Left ventricle myocardium inferior (tissue), 1 donor: ENCODE measurements at places on chromosomes 1 and 21. TPM values are rescaled to one million over a fixed set of nuclear protein-coding genes. Genes with fewer than 3 reads are reported as not detected.

The AUNIP gene
- not detected for total RNA-seq

The CNTN2 gene
- total RNA-seq = 0.58 TPM

The KRTAP12-2 gene
- total RNA-seq = not detected

The LIN28A gene
- not detected for total RNA-seq

The C1orf94 gene
- total RNA-seq = not detected

The RPTN gene
- not detected for total RNA-seq

DNA sequence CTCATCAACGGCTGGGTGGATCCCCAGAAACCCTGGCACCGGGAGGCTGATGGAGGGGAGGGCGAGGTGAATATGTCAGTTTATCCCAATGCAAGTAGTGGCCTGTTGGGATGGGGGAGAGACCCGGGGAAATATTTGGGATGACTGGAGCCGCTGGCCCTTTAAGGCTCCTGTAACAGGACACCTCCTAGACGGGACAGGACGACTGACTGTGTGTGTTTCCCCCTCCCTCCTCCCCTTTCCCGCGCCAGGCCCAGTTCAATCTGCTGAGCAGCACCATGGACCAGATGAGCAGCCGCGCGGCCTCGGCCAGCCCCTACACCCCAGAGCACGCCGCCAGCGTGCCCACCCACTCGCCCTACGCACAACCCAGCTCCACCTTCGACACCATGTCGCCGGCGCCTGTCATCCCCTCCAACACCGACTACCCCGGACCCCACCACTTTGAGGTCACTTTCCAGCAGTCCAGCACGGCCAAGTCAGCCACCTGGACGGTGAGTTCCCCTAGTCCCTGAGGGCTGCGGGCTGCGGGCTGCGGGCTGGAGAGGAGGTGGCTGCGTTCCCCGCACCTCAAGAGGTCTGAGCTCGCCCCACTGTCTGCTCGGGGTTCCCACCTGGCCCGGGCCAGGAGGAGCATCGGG is 44.8 kb upstream of the CCDC27 start:
- DNase-seq = no peak
- peaks cover 99% of the 10 kb centered on the region for H3K27me3 ChIP-seq
- H3K27ac ChIP-seq = no peak overlapping the region
- no peak overlapping the region for H3K4me3 ChIP-seq
- no peaks in the 10 kb centered on the region for H3K36me3 ChIP-seq
- peaks cover 9% of the 10 kb centered on the region for H3K4me1 ChIP-seq

GRCh38 chr1:229784834-229785233 is 158.8 kb downstream of the URB2 start:
- DNase-seq = no peak
- H3K27me3 ChIP-seq = peaks cover 7% of the 10 kb centered on the region
- H3K36me3 ChIP-seq = no peaks in the 10 kb centered on the region

DNA sequence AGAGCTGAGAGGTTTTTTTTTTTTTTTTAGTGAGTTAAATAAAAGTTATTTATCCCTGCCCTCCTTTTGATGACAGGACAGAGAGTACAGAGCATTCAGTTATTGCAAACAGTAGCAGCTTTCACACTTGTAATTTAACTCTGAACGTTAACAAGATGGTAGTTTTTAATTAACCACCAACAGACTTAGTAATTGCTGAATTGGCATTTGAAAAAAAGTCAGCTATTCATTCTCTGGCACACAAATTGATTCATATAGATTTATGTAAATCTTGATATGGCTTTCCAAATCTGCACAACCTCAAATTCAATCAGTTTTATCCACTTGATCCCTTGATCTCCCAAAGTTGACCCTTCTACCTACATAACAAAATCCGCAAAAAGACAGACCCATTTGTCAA is 918 bp downstream of the LEMD1 start:
- no peaks in the 10 kb centered on the region for H3K36me3 ChIP-seq
- no peak overlapping the region for H3K4me3 ChIP-seq
- no peak for DNase-seq
- no peaks in the 10 kb centered on the region for H3K27me3 ChIP-seq

GRCh38 chr1:116119876-116120275 is 8.7 kb downstream of the MAB21L3 start:
- H3K4me3 ChIP-seq = no peak overlapping the region
- H3K27me3 ChIP-seq = peaks cover 7% of the 10 kb centered on the region
- peaks cover 5% of the 10 kb centered on the region for H3K4me1 ChIP-seq

GRCh38 chr1:89884718-89885596 is 64.1 kb downstream of the LRRC8D start:
- H3K27ac ChIP-seq = no peak overlapping the region
- no peaks in the 10 kb centered on the region for H3K27me3 ChIP-seq
- H3K4me1 ChIP-seq = peaks cover 18% of the 10 kb centered on the region
- no peak overlapping the region for H3K4me3 ChIP-seq

DNA sequence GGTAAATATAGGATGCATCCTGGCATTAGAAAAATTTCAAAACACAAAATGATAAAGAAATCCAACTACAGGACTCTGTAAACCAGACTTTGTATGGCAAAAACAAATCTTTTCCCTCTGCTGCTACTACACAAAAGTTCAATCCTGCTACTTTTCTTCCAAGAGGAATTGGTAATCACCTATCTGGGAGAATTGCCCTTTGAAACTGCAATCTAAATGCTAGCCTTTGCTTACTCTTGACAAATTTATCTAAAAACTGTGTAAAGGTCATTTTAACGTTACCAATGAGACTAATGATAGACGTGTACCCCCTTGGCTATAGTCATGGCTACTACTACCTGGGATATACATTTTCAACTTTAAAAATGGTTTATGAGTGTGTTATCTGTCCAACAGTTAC is 837.9 kb upstream of the CXADR start:
- H3K27ac ChIP-seq = no peak overlapping the region
- H3K27me3 ChIP-seq = no peaks in the 10 kb centered on the region
- no peaks in the 10 kb centered on the region for H3K36me3 ChIP-seq
- DNase-seq = no peak

DNA sequence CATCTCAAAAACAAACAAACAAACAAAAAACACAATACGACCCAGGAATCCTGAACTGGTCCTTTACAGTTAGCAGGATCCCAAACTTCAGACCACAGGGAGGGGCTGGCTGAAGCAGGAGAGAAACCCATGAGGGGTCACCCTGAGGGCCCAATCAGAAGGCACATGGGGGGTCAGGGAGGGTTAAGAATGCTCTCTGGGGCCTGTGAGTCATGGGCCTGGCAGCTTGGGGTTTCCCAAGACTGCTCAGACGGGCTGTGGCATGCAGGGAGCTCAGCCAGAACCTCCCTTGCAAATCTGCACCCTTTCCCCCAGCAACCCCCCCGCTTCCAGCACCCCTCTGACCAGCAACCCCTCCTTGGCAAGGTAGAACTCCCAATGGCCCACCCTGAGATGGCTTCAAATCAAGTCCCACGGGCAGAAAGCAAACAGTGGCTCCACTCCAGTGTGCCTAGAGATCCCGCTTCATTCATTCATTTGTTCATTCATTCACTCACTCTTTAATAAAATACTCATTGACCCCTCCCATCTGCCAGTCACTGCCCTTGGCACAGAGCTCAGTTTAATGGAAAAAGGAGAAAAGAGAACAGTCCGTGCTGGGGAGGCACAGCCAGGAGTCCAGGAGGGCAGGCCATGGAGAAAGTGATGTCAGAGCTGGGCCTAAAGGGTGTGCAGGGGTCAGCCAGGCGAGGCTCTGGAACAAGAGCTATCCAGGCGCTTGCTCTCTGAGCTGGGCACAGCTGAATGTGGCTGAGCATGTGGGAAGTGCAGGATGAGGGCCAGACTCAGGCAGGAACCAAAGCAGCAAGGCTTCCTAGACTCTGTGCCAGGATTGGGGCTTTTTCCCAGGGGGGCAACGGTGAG is 8.2 kb downstream of the UQCRHL start:
- H3K27ac ChIP-seq = no peak overlapping the region
- no peak overlapping the region for H3K4me3 ChIP-seq
- peak; percentile 23 for DNase-seq
- H3K4me1 ChIP-seq = peaks cover 27% of the 10 kb centered on the region
- H3K27me3 ChIP-seq = no peaks in the 10 kb centered on the region
- H3K36me3 ChIP-seq = no peaks in the 10 kb centered on the region

DNA sequence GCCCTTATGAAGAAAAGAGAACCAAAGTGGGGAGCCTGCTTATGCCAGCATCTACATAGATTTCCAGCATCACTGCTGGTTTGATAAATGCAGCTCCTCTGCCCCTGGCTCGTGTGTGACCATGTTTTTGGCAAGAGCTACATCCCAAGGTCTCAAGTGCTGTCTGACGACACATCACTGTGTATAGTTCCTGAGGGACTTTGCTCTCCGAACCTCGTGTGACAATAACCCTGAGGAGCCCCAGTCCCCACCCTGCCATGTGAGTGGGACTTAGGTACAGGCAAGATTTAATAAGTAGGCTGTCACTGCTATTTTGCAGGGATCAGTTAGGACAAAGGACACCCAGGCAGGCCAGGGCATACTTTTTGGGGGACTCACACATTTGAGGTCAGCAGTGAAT is 28.8 kb upstream of the RERE start:
- DNase-seq = no peak
- no peaks in the 10 kb centered on the region for H3K27me3 ChIP-seq
- H3K4me1 ChIP-seq = peaks cover 32% of the 10 kb centered on the region

GRCh38 chr1:116853680-116854402 is 55.9 kb upstream of the PTGFRN start:
- no peak overlapping the region for H3K4me3 ChIP-seq
- peaks cover 19% of the 10 kb centered on the region for H3K4me1 ChIP-seq
- no peaks in the 10 kb centered on the region for H3K36me3 ChIP-seq
- H3K27ac ChIP-seq = no peak overlapping the region

DNA sequence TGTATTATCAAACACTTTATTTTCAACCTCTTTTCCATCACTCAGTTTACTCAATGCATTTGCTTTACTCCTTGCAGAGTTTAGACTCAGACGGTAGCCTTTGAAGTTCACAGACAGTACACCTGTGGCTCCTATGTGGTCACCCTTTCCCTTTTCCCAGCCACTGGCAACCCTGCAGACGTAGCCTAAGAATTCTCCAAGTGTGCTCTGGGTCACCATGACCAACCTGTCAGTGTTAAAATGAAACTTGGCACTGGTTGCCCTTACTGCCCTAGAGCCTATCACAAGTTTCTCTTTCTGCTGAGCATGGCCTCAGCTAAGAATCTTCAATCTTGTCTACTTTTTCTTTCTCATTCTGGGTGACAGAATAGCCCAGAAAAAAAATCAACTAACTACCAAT is 25.5 kb upstream of the DNAH14 start:
- no peak overlapping the region for H3K4me3 ChIP-seq
- peaks cover 71% of the 10 kb centered on the region for H3K27me3 ChIP-seq
- no peaks in the 10 kb centered on the region for H3K4me1 ChIP-seq
- no peaks in the 10 kb centered on the region for H3K36me3 ChIP-seq
- H3K27ac ChIP-seq = no peak overlapping the region

DNA sequence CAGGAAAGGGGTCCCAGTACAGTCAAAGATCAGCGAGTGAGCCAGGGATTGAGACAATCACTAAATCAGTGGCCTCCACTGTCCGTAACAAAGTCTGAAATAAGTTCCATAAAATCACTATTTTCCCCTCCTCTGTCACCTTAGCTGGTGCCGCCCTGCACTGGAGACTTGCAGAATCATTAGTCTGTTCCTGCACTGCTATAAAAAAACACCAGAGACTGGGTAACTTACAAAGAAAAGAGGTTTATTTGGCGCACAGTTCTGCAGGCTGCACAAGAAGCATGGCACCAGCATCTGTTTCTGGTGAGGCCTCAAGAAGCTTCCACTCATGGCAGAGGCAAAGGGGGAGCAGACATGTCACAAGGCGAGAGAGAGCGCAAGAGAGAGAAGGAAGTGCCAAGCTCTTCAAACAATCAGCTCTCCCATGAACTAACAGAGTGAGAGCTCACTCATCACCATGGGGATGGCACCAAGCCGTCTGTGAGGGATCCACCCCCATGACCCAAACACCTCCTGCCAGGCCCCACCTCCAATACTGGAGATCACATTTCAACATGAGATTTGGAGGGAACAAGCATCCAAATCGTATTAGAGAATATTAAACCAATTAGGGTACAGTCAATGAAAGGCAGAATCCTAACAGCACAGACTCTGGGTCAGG is 129.8 kb upstream of the TIAM1 start:
- H3K36me3 ChIP-seq = no peaks in the 10 kb centered on the region
- H3K4me3 ChIP-seq = no peak overlapping the region
- H3K4me1 ChIP-seq = no peaks in the 10 kb centered on the region
- no peak overlapping the region for H3K27ac ChIP-seq
- no peak for DNase-seq

- peaks cover 37% of the 10 kb centered on the region for H3K4me1 ChIP-seq
- DNase-seq = no peak
- peak overlapping the region; percentile 88 for H3K27ac ChIP-seq
- H3K36me3 ChIP-seq = no peaks in the 10 kb centered on the region
Observed at GRCh38 chr1:159000070-159000409, 9.7 kb upstream of the IFI16 start.

GRCh38 chr1:236140705-236141446 is 1.5 kb upstream of the GPR137B start:
- H3K36me3 ChIP-seq = no peaks in the 10 kb centered on the region
- H3K27me3 ChIP-seq = peaks cover 3% of the 10 kb centered on the region
- no peak for DNase-seq
- H3K4me1 ChIP-seq = peaks cover 45% of the 10 kb centered on the region
- H3K27ac ChIP-seq = peak overlapping the region; percentile 46

DNA sequence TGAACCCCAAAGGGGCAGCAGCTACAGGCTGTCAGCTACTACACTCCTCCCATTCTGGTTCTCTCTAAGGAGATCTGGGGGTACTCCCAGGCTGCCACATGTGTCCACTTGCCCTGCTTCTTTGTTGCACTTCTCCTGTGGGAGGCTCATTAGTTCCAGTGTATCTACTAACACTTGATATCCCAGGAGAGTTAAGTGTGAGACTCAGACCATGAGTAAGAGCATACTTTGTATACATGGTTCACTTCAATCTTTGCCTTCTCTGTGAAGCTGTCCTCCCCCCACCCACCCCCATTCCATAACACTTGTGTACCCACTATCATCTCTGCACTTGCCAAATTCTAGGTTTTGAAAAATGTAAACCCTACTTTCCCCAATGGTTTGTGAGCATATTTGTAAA is 34.9 kb upstream of the GADD45A start:
- no peaks in the 10 kb centered on the region for H3K27me3 ChIP-seq
- no peaks in the 10 kb centered on the region for H3K36me3 ChIP-seq
- no peak for DNase-seq
- H3K4me1 ChIP-seq = peaks cover 30% of the 10 kb centered on the region
- H3K4me3 ChIP-seq = no peak overlapping the region
- H3K27ac ChIP-seq = no peak overlapping the region

GRCh38 chr1:245590726-245591125 is 435.9 kb downstream of the KIF26B start:
- H3K27me3 ChIP-seq = peaks cover 17% of the 10 kb centered on the region
- DNase-seq = no peak
- H3K36me3 ChIP-seq = no peaks in the 10 kb centered on the region
- H3K4me1 ChIP-seq = no peaks in the 10 kb centered on the region

GRCh38 chr1:9671377-9672140 is 20.0 kb downstream of the PIK3CD start:
- H3K27me3 ChIP-seq = peaks cover 35% of the 10 kb centered on the region
- no peaks in the 10 kb centered on the region for H3K4me1 ChIP-seq
- no peak for DNase-seq
- H3K27ac ChIP-seq = no peak overlapping the region

- no peaks in the 10 kb centered on the region for H3K4me1 ChIP-seq
- no peak overlapping the region for H3K4me3 ChIP-seq
- DNase-seq = no peak
- H3K27ac ChIP-seq = no peak overlapping the region
Observed at GRCh38 chr1:147052677-147053076, 114.6 kb downstream of the NBPF12 start.

- H3K36me3 ChIP-seq = no peaks in the 10 kb centered on the region
- H3K27me3 ChIP-seq = peaks cover 73% of the 10 kb centered on the region
- H3K4me1 ChIP-seq = peaks cover 9% of the 10 kb centered on the region
- H3K27ac ChIP-seq = no peak overlapping the region
Observed at GRCh38 chr1:205041998-205042910, 758 bp upstream of the CNTN2 start.
